ENCODE measurements at places on chromosomes 2 and 18.

- DNase-seq: peak; percentile 54
Measured at GRCh38 chr18:50287028-50287440, 458 bp downstream of the CXXC1 start.

DNA sequence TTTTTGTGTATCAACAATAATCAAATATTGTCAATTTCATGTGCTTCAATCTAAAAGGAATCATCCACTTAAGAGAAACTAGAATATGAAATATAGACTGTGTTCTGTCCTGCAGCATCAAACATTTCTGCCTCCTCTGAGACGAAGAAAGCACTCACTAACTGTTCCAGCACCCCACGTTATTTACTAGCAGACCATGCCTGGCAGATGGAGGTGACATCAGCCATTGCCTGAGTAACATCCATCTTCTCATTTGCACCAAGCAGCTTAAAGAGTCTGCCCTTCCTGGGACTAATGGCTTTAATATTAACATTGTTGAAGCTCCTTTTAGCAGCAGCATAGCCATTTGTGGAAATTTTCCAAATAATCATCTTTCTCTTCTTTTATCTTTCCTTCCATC, 25.7 kb downstream of the SGPP2 start:
- no peak for DNase-seq

GRCh38 chr18:61743775-61744531, 148.9 kb downstream of the RNF152 start:
- DNase-seq: no peak

- no peak for DNase-seq
Measured at GRCh38 chr2:200828104-200828503, 16.4 kb downstream of the BZW1 start.

DNA sequence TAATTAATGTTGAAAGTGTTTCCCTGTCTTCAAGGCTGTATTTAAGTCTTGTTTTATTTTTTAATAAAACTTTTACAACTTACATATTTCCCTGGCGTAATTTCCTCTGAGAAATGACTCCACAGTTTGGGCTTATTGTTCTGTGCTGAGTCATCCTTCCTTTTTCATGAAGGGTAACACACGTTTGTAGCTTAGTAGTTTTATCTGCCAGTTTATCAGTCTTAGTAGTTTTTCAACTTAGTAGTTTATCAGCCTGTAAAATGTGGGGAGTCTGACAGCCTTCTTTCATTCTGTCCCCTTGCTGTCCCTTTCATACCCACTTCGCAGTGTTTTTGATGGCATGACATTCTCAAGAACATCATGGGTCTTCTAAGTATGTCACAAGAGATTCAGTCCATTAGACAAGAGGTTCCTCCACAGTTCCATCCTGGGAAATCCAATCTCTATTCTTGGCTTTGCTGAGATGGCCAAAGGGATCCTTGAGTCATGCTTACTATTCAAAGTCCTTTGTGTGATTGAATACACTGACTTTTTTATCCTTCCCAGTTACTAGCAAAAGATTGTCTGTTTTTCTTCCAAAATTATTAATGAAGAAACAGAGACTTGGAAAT, 60.0 kb upstream of the SGPP2 start:
- DNase-seq: no peak

DNA sequence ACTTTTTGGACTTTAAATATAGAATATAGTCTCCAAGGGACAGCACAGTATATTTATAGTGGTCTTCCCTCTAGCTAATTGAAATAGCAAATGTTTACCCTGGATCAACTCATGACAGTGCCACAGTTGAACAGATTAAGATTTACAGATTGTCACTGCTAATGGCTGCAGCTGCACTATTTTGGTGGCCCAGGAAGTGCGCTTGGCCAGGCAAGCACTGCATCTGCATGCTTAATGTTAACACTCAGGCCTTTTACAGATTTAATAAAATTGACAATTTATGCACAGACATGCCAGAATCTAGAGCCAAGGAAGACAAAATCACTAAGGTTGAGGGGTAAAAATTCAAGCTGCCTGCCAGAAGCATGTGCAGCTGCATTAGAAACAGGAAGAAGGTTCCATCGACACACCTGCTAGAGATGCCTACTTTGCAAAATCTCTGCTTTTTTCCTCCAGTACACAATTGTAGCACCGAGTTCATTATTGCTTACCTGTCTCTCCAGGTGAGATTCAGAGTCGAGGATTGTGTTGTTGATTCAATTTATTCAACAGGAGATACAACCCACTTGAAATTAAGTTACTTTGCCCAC, 1042.3 kb upstream of the NRXN1 start:
- peak; percentile 13 for DNase-seq

GRCh38 chr2:222514901-222515300, 90.6 kb downstream of the SGPP2 start:
- no peak for DNase-seq

DNA sequence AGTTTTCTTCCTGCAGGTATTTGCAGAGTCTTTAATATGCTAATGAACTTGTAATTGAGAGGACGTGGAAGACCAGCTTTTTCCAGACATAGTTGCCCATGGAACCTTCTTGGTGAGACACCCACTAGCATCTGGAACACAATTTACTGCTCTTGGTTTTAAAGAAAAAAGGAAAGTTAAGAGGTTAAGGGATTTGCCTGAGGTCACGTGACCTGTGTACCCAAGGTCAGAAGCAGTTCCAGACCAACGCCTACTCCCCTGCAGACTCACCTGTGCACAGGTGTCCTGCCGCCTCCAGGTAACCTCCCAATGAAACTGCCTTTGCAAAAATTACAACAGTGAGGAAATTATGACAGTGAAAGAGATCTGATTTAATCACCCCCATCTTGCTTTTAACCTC, 172.7 kb downstream of the ANAPC1 start:
- DNase-seq: no peak

DNA sequence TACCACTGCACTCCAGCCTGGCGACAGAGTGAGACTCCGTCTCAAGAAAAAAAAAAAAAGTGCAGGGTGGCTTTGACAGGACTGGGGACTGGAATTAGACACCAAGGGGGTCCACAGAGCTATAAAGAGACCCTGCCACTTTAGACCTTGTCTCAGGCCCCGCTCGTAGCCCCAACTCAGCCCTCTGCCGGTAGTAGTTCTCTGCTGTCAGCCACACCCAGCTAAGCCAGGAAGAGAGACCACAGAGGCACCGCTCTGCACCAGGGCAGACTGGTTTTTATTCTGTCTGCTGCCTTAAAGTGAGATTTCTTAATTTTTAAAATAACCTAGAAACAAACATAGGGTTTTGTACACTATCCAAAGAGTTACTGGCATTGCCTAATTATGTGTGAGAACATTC, 66.0 kb downstream of the STEAP3 start:
- DNase-seq: no peak

DNA sequence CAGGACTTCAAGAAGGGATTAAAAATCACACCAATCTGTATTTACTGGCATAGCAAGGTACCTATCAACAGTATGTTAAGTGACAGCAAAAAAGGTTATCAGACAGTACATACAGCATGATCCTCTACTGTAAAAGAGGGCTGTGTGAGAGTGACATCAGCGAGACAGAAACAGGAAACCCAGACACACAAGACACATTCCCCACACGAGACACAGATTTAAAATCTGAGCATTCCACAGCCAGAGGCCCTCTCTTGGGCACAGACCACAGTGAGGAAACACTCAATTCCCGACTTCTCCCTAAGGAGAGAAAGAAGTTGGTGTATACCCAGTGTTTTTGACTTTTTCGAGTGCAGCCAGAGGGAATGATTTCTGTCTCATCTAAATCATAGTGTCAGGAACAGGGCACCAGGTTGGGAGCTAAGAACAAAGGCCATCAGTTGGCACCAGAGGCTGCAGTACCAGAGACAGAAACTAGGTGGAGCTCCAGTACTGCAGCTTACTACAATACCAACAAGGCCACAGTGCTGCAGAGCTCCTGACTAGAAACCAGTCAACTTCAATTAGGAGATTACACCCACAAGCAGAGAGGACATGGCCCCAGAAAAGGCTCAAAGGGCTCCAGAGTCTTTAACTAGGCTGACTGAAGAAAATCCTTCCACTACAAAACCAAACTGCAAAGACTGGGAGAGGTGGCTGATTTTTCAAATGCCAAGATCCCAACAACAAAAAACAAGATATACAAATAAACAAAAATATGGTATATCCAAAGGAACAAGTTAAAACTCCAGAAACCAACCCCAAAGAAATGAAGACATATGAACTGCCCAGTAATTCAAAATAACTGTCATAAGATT, 41.0 kb downstream of the UNC50 start:
- peak; percentile 71 for DNase-seq

DNA sequence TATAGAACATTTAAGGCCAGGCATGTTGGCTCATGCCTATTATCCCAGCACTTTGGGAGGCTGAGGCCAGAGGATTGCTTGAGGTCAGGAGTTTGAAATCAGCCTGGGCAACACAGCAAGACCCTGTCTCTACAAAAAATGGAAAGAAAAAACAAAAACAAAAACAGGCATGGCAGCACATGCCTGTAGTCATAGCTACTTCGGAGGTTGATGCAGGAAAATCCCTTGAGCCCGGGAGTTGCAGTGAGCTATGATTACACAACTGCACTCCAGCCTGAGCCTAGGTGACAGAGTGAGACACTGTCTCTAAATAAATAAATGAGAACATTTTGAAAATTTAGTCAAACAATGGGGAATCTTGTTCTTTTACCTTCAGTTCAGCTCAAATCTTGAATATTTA, 12.1 kb upstream of the YES1 start:
- DNase-seq: no peak

- DNase-seq: no peak
Measured at GRCh38 chr2:135603543-135603942, 72.3 kb downstream of the R3HDM1 start.

DNA sequence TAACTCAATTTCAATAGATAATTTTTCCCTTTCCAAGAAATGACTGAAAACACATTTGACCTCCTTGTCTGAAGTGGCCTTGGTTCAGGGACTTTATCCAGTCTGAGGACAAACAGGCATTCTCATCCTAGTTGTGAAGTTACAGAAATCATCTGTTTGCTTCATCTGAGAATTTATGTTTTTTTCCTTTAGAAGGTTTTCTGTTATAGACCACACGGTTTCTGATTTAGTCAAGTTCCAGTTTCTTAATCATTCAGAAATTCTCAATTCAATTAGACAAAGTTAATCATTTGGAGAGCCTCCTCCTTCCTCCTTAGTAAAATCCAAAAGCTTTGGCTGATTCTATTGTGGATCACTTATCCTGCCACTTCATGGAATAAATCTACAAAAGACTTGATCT, 60.9 kb downstream of the ICOS start:
- no peak for DNase-seq

GRCh38 chr2:168793596-168793995, 8.8 kb upstream of the NOSTRIN start:
- DNase-seq: no peak

DNA sequence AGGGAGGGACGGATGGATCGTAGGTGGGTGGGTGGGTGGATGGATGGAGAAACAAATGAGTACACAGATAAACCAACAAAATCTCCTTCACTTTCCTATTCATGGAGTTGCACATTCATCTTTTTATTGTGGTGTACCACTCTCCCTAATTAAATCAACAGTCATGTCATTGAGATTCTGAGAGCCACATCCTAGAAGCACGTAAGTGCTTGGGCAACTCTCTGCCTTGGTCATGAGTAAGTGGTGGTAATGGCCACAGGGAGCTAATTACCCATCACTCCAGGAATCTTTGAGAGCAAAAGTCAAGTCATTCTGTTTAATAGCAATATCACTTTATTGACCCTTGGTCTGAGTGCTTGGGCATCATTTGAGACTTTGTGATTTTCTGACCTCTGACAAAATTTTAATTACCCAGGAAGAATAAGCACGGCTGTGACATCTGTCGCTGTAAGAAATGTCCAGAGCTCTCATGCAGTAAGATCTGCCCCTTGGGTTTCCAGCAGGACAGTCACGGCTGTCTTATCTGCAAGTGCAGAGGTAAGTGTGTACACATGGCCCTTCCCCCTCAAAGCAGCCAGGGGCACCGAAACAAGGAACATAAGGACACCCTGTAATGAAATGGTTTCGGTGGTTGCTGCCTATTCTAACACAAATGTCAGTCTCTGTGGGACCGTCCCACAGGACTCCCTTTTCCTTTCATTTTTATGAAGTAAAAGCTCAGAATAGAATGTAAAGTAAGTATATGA, 85.9 kb downstream of the FEZ2 start:
- DNase-seq: no peak

DNA sequence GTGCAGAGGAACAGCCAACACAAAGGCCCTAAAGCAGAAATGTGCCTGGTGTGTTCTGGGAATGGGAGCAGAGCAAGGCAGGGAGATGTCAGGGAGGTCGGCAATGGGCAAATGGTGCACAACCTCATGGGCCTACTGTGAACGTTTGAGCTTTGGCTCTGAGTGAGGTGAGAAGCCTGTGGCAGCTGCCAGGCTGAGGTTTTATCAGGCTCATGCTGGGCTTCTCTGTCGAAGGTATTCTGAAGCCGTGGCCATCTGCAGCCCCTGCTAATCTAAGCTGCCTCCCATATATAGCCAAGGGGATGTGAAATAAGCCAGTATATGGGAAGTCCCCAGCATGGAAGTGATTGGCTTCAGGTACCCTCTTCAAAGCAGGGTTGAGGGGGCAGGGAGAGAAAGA, 193.3 kb downstream of the SLC4A3 start:
- DNase-seq: no peak

- DNase-seq: no peak
Measured at GRCh38 chr2:68387408-68388350, 22.6 kb downstream of the PLEK start.

GRCh38 chr2:207891086-207891844, 121.6 kb upstream of the FZD5 start:
- DNase-seq: no peak

DNA sequence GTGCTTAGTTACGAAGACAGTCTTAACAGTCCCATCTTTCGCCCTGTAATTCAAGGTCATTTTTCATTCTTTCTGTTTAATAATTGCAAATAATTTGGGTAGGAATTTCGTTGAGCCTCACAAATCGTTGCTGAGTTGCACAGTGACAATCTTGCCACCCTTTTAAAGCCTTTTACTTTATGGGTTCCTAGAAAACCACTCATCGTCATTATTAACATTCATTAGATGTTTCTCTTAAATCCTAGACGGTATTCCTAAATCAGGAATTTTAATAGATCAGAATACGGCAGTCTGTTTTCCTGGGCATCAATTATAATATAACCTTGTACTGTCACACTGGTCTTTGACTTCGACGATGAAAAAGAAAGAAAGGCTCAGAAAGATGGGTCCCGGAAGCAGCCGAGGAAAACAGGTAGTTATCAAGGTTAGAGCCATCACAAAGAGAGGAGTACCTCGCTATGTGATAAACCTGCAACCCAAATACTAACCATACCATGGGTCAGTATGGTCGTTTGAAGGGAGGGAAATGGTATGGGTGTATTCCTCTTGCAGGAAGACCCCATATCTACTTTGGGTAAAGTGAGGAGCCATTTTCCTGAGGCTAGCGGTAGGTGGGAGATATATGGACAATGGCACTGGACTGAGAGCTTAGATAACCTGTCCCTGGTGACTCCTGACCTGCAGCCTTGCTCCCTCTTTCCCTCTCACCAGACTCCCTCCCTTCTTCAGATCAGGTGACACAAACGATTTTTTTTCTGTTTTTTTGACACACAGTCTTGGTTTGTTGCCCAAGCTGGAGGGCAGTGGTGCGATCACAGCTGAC, 981 bp upstream of the SF3B1 start:
- peak; percentile 25 for DNase-seq

DNA sequence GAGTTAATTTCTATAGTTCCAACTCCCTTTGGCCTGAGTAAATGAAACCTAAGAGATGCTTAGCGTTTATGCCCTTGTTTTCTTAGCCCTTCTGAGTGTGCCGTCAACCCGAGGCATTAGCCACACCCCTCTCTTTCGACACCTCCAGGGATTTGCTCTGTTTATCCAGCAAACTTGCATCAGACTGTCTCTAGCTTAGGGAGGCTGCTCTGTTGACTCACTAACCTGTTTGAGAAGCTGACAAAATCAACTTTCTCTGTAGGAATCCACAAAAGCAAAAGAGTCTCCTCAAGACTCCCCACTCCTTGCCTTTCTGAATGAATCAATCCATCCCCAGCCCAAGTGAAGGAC, 317.6 kb downstream of the TNS1 start:
- no peak for DNase-seq

Data from NCI-H146 (cell line).